Adrenal gland (tissue), 19 donors: ENCODE measurements at places on chromosomes 7 and 10. TPM values are rescaled to one million over a fixed set of nuclear protein-coding genes. Genes with fewer than 3 reads are reported as not detected.

DNA sequence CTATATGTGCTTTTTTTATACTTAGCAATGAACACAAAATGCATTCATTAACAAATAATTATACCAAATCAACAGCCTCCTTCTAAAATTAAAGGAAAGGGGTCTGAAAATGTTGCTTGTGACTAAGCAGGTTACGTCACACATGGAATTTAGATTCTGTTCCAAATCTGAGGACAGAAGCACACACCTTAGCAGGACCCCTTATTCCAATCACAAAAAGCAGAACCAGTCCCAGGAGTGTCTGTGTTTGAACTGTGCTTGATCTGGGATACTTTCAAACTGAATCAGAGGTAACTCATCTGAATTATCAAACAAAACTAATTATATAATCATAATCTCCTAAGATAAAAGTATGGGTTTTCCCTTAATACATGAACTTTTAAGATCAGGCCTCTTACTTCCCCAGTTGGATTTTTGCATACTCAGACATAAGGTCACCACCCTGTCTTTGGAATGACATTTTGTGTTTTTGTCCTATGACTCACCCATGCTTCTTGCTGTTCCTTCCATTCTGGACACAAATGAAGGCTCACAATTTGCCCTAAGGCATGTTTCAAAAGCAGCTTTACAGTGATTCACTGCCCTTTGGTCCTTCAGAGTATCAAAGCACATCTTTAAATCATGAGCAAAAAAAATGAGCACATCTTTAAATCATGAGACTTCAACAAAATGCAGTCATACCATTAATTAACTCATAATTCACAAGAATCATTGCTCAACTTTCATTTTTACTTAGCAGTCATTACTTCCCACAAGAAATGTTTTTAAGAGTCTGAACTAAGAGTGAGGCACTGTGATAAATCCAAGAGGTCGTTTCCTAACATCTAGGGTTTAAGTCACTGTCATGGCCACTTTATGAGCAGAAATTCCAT lies 35.5 kb downstream of the SEMA3C start:
- DNase-seq, result peak; percentile 55

DNA sequence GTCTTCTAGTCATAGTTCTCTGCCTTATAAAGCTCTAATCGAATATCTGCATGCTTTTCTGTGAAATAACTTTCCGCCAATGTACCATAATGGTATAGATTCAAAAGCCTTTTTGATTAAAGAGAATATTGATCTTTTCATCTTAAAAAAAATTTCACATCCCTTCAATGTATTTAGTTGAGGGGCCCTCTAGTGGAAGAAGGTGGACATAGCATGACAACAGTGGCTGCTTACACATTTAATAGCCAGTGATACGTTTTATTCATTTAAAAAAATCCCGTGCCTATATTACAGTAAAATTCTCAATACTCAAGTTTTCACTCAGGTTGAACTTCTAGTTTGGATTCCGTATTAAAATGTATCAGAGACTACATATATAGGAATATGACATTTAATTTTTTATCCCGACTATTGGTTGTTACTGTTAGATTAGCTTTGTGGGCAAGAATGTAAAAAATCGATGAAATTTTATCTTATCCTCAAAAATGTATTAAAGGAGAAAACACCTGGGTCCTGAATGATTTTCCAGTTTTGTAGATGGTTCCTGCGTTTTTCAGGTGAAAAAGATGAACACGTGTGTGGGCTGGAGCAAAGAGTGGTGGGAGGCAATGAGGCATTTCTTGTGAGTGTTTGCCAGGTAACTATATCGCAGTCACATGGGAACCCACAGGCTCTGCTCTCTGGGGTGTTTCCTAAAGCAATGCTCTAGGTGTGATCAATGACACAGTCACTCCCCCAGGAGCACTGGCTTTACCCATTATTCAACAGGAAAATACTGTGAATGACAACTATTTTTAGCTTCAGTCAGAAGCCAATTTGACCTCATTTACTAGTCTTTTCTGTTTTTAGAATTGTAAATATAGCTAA lies 24.1 kb upstream of the PNLIP start:
- peak; percentile 38 for DNase-seq

DNA sequence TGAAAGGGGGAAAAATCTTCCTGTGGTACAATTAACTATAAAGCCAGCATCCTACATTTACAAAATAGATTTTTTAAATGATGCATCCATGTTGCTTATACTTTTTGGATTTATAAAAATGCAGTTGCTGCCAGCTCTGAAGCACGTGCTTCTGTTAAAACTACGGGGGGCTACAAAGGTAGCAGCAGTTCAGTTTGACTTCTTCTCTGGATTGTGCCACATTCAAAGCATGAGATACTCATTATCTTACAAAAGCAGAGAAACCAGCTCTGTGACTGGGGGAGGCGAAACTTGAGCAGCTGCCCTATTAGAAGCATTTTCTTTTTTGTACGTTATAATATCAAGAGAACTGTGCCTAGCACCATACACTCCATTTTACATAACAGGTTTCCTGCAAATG lies 31.1 kb downstream of the NEUROD6 start:
- DNase-seq, result no peak

The CALHM3 gene
- total RNA-seq, result not detected

The ADAMTS14 gene
- total RNA-seq, result 0.34 TPM

DNA sequence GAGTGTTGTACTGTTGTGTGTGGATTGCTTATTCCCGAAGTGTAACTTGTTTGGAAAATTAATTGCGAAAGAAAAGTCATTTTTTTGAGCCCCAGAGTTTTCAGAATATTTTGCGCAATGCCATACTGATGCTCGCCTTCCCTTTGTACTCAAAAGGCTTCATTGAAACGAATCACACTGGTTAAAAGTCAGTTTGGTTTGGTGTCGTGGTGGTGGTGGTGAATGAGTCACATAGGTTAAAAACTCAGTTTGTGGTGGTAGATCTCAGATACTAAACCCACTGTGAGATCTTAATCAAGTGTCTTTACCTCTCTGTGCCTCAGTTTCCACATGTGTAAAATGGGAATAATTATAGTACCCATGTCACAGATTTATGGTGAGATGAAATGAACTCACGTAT lies 61.1 kb upstream of the IL6 start:
- no peak for DNase-seq

DNA sequence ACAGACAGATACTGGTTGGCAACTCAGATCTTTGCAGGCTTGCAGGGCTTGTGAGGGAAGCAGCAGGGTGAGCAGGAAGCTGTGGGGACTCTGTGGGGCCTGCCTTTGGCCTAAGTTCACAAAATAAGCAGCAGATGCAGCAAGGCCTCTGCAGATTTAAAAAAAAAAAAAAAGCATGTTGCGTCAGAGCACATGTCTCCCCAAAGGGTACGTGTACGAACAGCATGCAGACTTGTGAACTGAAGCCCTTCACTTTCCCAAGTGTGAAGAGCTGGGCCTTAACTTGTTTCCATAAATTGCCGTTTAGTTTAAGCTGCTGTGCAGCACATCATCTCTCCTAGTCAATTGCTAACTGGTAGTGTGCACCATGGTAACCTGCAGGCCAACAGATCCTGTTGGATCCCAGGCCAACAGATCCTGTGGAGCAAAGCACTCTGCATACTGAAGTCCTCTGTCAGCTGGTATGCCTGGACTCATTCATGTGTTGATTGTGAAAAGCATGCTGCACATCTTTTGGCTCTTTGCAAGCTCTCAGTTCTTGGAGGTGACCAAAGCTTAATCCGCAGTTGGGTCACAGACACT lies 10.8 kb upstream of the XPNPEP1 start:
- no peak for DNase-seq

The GNAT3 gene
- not detected for total RNA-seq
